ENCODE measurements at places on chromosomes 7 and 10.

GRCh38 chr10:132308587-132309470 is 1.1 kb upstream of the STK32C start:
- no peak for DNase-seq

- no peak for DNase-seq
These were observed 456.0 kb downstream of the GATA3 start for GRCh38 chr10:8510471-8510870.

GRCh38 chr7:33487998-33488682 is 358.8 kb downstream of the BBS9 start:
- no peak for DNase-seq

- no peak for DNase-seq
These were observed 37.0 kb upstream of the MINDY3 start for GRCh38 chr10:15897287-15897686.

DNA sequence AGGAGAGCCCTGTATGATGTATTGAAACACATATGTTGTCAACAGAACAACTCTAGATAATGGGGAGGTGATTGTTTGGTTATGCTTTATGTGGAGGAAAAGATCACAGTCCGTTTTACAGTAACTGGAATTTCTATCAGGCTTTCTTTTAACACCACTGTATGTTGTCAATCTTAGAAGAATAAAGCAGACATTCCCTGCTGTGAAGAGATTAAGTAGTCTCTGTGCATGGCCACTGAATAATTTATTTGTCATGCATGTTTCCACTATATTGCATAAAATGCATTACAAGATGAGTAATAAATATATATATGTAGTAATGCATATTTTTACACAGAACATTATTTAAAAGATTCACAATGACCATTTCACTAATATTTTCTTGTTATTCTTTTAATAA is 440.0 kb downstream of the ANKRD7 start:
- DNase-seq: no peak

DNA sequence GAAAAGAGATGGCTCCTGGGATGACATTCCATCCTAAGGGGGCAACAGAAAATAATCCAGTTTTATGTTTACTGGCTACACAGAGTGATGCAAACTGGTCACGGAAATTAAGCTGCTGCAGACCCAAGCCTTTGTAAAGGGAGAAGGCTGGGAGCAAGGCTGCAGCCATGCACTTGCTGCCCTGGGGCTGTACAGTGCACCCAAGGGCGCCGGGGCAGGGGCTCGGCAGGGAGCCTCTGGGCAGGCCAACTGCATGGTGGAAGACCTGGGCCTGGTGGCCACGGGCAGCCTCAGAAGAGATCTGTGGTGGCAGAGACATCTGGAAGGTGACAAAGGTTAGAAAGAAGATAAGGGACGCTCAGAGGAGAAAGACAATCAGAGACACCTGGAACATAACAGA is 113.8 kb downstream of the DLG5 start:
- no peak for DNase-seq

DNA sequence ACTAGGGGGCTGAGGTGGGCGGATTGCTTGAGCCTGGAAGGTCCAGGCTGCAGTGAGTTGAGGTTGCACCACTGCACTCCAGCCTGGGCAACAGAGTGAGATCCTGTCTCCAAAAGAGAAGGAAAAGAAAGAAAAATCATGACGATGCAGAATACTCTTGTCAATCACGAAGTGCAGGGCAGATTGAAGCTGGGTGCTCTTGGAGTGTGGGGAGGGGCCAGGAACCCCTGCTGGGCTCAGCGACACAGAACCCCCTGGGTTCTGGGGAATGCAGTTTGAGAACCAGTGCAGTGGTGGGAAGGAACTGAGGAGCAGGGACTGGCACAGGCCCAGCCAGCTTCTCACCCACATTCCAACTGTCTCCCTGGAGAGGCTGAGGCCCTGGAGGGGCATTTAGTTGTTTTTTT is 10.8 kb upstream of the INTS1 start:
- no peak for DNase-seq

GRCh38 chr7:121605317-121605680 is 209.2 kb upstream of the FAM3C start:
- DNase-seq: no peak

GRCh38 chr10:58371473-58371872 is 13.7 kb upstream of the TFAM start:
- no peak for DNase-seq

GRCh38 chr10:70139151-70139996 is 6.7 kb upstream of the AIFM2 start:
- no peak for DNase-seq

- no peak for DNase-seq
These were observed 53.6 kb downstream of the DLD start for GRCh38 chr7:107944411-107945169.

- DNase-seq: no peak
These were observed 10.0 kb upstream of the DUSP5 start for GRCh38 chr10:110487411-110488331.

DNA sequence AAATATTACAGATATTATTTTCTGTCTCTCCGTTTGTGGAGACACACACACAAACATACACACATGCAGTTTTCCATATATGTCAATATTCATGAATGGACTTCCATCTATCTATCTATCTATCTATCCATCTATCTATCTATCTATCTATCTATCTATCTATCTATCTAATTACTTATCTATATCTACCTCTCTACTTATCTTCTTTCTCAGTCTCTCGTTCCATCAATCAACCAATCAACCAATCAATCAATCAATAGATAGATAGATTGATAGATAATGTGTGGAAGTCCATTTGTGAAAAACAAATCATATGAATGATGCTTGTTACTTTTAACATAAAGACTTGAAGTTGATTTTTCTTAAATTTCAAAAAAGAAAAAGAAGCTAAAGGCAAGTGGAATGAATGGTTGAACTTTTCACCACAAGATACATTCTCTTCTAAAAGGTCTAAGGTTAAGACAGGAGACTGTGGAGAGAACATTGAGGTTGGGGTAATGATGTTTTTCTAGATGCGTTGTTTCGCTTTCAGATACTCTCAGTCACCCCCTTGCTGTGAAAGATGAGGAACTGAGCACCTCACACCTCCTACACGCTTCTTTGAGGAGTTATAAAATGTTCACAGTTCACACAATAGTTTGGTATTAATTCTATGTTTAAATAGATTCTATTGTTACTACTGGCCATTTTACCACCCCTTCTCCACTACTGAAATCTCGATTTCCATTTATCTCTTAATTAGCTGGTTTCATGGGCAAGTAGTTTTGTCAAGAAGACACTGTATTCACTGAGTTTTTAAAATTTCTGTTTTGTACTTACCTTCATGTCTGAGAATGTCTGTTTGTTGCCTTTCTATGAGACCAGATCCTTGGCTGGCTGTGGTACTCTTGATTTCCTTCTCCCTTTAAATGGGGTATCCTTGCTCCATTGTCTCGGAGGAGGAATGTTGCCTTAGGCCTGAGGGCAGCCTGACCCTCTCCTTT is 114.1 kb downstream of the EMX2 start:
- DNase-seq: no peak

GRCh38 chr10:103845972-103846371 is 9.4 kb downstream of the SH3PXD2A start:
- DNase-seq: no peak

- no peak for DNase-seq
These were observed 285.4 kb upstream of the MKI67 start for GRCh38 chr10:128411643-128412042.

DNA sequence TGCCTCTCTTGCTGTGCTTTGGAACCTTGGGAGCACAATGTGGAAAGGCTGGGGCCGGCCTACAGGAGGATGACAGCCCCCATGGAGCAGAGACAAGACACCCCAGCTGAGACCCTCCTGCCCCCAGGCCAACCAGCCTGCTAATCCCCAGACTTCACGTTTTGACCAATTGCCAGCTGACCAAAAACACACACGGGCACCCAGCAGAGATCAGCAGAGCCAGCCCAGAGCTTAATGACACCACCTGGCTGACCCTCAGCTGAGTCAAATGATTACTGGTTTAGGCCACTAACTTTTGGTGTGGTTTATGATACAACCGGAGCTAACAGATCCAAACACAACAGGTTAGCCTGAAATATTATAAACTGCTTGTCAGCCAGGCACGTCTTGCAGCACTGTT is 111.2 kb upstream of the KIF5B start:
- DNase-seq: no peak

- DNase-seq: no peak
These were observed 646.2 kb upstream of the GRM3 start for GRCh38 chr7:85997515-85997914.

DNA sequence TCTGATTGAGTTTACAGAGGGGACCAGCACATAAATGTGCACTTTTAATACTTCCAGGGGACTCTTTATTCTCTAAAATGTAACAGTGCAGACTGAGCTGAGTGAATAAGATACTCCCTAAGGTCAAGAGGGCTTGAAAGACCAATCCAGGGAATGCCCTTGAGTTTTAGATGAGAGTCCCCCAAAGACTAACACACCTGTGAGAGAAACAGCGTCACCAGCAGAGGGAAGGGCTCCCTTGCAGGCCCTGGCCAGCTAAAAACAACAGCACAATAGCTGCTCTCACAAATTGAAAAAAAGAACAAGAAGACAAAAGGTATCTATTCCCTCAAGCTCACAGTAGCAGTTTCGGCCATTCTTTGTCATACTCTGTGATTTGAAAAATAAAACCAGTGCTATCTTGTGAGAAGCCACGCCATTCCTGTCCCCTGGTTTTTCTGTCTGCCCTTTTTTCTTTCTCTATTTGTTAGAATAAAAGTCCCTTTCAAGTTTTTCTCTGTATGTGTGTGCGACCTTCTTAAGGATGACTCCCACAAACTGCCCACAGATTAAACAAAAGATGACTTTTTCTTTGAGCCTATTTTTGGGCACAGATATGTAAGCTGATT is 230.4 kb upstream of the BMPER start:
- no peak for DNase-seq

Measured in stimulated activated CD4-positive, alpha-beta T cell treated with anti-CD3 and anti-CD28 coated beads, Interleukin-2, amount 100 ng/mL, for 4 hours (primary cell).